Stimulated activated CD8-positive, alpha-beta memory T cell treated with anti-CD3 and anti-CD28 coated beads, Interleukin-4, amount 100 ng/mL, for 4 hours (primary cell): ENCODE measurements at places on chromosomes 16 and 17.

DNA sequence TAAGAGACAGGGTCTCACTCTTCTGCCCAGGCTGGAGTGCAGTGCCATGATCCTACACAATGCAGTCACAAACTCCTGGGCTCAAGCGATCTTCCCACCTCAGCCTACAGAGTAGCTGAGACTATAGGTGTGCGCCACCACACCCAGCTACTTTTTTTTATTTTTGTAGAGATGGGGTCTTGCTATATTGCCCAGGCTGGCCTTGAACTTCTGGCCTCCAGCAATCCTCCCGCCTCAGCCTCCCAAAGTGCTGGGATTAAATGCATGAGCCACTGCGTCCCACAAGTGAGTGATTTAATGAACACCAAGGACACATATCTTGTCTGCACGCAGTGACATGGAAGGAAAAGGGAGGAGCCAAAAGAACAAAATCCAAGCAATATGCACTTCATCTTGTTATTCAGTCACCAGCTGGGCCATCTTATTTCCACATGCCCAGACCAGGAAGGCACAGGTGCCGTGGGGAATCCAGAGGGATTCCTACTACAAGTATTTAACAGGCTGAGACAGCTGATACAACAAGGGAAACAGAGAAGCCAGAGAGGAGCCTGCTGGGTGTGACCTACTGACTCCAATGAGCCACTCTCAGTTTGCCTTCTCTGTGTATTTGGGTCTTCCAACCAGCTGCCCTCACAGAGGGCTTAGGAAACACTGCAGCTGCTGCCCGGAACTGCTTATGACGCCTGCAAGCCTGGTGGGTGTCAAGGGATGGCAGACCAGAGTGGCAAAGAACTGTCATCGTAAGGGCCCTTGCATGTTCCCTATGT is 17.0 kb downstream of the LSM12 start:
- DNase-seq = no peak

DNA sequence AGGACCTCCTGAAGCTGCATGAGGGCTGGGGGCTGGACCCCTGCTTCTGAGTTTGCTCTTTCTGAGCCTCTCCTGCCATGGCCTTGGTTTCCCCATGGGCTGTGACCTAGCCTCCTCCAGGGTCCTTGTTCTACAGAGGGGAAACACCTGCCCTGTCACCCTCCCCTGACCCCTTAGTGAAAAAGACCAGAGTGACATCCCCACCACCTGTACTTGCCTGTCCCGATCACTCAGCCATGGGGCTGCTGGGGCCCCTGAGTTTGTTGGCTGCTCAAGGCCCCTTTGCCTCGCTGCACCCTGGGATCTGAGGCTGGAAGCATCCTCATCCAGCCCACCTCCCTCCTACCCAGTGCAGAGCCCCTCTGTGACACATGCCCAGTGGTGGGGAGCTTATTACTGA is 800 bp downstream of the NOD2 start:
- no peak for DNase-seq

DNA sequence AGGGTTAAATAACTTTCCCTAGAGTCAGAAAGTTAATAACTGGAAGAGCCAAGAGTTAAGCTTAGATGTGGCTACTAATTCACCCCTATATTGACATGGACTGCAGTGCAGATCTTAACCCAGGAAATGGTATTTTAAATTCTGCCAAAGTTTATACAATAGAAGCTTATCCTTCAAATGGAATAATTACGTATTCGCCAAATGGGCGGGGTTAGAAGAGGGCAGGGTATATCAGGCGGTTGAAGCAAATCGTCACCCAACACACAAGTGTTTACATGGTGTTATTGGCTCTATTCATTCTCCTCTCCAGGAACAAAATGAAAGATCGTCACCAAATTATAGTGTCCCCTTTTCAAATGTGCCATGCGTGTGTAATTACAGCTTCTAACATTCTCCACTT is 182.7 kb downstream of the PRKCB start:
- no peak for DNase-seq

DNA sequence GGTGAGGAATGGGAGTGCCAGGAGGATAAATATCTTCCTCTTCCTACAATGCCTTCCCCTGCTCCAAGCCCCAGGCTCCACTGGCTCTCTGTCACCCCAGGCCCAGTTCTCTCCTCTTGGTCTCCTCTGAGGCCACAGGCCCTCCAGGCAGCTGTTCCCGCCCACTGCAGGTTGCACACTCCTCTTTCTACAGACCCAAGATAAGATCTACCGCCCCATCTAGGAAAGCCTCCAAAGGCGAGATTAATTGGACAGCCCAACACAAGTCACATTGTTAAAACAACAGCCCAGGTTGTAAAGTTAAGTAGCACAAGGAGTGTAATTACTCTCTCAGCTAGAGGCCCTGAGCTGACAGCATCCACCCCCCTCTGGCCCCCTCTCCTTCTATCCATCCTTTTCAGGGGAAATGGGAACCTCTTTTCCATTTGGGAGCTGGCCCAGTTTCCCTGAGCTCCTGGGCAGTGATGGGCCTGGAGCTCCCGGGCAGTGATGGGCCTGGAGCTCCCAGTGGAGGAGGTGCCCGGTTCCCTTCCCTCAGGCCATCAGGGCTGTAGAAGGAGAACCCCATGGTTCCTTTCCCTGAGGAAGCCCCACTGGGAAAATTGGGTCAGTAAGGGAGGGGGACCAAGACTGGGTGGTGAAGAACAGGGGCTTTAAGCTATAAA is 7.3 kb downstream of the DLX4 start:
- no peak for DNase-seq

GRCh38 chr17:66371561-66371960 is 69.1 kb downstream of the PRKCA start:
- DNase-seq = no peak

DNA sequence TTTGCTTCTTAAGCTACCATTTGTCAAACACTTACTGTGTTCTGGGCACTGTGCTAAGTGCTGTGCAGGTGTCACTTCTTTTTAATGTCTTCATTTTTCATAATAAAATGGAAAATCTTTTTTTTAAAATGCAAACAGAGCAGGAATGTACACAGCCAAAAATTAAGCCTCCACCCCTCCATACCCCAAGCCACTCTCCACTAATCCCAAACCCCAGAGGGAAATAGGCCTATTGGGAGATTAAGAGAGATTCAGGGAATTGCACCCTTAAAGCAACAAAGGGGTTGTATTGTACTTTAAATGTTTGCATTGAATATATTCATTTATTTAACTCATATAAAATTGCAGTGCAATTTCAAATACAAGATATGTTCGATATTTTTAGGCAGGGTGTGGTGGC is 28.6 kb upstream of the GAN start:
- DNase-seq = no peak

GRCh38 chr17:44222112-44222869 is 2.8 kb upstream of the UBTF start:
- DNase-seq = no peak

DNA sequence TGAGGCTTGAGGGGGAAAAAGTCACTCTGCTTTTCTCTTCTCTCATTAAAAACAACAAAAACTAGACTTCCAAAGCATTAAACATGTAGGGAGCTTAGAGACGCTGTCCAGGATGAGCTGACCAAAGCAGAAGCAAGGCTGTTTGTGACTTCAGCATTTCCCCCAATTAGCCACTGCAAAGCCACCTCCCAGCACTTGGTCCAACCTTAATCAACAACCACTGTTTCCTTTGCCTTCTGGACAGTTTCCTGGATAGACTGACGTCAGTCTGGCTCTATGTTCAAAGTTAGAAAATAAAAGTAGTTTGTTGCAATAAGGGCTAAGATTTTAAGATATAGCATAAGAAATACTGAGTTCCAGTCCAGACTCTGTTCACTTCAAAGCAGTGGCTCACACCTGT is 3.1 kb downstream of the TMEM231 start:
- DNase-seq = no peak

DNA sequence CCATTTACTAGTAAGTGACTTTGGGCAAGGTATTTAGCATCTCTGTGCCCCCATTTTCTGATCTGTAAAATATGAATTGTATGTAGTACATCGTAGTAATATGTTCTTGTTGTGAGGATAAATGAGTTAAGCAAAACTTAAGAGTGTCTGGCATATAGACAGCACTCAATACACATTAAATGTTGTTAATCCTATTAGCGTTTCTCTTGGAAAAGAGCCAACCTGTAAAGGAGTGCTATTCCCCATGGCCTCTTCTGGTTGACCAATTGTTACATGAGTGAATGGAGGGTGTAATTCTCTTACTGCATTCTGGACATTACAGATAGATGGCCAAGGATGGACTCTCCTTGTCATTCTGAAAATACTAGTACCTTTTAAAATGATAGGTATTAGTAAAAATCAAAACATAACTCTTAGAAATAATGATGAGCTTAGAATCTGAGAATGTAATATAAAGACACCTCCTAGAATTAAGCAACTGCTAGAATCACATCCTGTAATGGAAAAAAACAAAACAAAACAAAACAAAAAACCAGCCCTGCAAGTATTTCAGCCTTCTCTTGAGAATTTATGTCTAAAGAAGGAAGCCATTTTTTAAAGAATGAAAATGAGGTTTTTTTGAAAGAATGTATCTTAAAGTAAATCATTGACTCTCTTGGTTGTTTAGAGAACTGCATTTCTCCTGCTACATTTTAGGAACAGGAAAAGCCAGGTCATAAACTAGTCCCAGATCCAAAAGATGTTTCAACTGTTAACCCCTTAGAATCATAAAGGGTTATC is 30.5 kb downstream of the IQCK start:
- no peak for DNase-seq

GRCh38 chr17:71229070-71229469 is 891.8 kb upstream of the SOX9 start:
- DNase-seq = no peak

- DNase-seq = no peak
Observed at GRCh38 chr17:57401556-57402488, 145.5 kb downstream of the MSI2 start.

DNA sequence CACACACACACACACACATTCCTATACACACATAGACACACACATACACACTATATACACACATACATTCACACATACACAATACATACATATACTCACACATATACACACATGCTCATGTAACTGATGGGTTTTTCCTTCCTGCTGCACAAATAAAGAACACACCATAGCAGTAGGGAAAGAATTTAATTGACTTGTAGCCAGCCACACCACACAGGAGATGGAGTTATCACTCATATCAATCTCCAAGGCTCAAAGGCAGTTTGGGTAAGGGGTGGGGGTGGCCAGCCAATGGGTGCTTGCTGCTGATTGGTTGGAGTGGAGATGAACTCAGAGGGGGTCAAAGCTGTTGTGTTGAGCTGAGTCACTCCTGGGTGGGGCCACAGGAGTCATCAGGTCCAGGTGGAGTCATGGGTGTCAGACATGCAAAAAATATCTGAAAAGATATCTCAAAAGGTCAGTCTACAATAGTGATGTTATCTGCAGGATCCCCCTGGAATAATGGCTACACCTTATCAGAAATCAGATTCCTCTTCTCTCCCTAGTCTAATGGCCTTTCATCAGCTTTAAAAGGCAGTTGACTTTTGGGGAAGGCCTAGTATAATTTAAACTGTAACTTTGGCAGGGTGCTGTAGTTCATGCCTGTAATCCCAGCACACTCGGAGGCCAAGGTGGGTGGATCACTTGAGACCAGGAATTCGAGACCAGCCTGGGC is 46.1 kb downstream of the WSB1 start:
- no peak for DNase-seq

- no peak for DNase-seq
Observed at GRCh38 chr16:86067936-86068335, 169.0 kb downstream of the IRF8 start.

DNA sequence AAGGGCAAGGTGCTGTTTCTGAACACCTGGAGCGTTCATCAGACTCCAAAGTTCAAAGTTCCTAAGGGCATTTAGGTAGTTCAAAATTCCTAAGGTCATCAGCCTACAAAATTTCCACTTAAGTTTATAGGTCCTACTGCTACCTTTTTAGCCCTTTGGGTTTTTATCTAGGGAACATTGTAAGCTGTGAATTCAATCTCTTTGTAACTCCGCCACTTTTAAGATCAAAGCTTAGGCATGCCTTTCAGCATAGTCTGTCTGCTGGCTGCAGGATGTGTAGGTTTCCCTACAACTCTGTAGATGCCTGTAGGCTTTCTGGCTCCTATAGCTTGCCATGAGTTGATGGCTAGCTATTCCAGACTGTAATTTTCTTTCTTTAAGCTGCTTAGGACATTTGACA is 291.6 kb downstream of the MAP2K6 start:
- no peak for DNase-seq

- no peak for DNase-seq
Observed at GRCh38 chr16:84845496-84846002, 25.8 kb downstream of the CRISPLD2 start.
